Motor neuron (in vitro differentiated cells): ENCODE measurements at places on chromosomes 16 and 17. TPM values are rescaled to one million over a fixed set of nuclear protein-coding genes. Genes with fewer than 3 reads are reported as not detected.
A peak's percentile ranks its signal among the peaks of the same experiment; 100 is the strongest.

The TBC1D3K gene
- total RNA-seq = not detected in 2 replicates

The GGNBP2 gene
- 67.7 and 78.1 TPM in 2 replicates for total RNA-seq

The SLC5A2 gene
- 0.36 and 0.75 TPM in 2 replicates for total RNA-seq

- no peak for ATAC-seq
These were observed 12.3 kb downstream of the RFFL start for GRCh38 chr17:35051183-35051578.

DNA sequence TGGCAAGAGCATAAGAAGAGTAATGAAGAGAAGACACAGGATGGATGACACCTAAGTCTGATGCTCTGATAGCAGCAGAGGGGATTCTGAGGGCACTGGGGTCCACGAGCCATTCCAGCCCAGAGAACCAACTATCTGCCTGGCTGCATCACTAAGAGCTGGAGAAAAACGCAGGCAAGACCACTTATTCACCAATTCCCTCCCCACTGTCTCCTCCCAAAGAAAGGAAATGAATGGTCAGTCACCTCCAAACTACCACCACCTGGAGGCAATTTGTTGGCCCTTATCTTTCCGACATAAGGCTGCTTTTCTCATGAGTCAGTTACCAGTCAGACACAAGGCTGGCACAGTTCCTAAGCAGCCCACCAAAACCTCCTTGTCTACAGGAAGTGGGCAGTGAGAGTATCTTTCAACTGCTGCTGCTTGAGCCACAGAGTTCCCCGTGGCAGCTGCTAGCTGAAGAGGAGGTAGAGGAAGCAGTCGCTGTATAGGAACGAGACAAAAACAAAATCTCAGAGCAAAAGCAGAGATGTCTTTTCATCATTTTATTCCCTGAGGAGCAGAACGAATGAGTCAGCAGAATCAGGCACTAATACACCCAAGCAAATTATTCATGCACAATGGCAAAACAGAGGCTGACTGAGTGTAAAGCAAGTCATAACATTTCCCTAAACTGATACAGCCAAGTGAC is 111.1 kb downstream of the SMG6 start:
- no peak for ATAC-seq

DNA sequence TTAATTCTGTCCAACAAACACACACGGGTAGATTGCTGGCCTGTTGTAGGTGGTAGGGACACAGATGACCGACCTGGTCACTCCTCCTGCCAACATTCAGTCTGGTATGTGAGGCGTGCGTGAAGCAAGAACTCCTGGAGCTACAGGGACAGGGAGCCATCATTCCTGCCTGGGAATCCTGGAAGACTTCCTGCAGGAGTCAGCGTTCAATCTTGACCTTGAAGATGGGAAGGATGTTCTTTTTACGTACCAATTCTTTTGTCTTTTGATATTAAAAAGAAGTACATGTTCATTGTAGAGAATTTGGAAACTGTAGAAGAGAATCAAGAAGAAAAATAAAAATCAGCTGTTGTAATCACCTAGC is 3.5 kb upstream of the ADGRG3 start:
- no peak for ATAC-seq

DNA sequence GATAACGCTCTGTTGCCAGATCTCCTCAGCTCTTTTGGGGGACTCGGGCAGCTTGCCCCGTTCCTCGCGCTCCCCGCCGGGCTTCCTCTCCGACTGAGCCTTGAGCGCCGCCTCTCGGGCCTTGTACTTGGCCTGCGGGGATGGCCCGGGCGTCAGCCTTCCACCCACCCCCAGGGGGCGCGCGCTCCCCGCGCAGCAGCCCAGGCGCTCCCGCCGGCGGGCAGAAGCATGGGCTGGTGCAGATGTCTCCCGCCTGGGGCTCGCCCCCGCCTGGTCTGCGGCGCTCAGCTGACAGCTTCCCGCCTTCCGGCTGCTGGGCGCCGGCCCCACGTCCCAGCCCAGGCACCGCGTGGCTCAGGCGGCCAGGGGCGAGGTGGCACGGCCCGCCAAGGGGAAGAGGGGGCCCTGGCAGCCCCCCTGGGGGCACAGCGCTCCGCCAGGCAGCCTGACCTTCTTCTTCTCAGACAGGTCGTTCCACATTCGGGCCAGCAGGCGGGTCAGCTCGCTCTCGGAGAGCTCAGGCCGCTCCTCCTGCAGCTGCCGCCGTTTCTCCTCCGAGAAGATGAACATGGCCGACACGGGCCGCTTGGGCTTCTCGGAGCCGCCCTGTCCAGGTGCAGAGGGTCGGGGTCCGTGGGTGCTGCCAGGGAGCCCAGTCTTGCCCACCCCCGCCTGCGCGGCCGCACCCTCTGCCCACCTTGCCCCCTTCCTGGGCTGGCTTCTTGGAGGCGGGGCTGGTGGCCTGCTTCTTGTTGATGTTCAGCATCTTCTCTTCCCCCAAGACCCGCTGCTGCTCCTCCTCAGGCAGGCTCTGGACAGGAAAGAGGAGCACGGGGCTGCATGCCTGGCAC is 8.9 kb downstream of the UBTF start:
- peak; percentile 94 for ATAC-seq

- ATAC-seq = no peak
These were observed 13.7 kb upstream of the LDHD start for GRCh38 chr16:75130150-75130771.

DNA sequence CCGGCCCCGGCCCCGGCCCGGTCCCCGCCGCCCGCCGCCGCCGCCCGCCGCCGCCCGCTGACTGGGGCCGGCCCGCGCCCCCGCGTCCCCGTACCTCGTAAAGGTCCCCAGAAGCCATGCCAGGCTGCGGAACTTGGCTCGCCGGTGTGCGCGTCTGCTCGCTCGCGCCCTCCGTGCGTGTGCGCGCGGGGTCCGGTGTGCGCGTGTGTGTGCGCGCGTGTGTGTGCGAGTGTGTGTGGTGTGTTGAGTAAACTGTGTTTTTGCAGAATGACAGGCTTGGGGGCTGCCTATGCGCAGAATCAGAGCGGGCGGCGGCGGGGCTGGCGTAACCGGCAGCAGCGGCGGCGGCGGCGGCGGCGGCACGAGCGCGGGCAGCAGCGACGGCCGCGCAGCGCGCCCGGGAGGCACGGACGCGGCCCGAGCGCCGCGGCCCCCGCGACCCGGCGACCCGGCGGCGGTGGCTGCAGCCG is 307 bp downstream of the CDYL2 start:
- peak; percentile 58 for ATAC-seq

GRCh38 chr17:1059131-1059795 is 62.3 kb downstream of the TIMM22 start:
- no peak for ATAC-seq

- no peak for ATAC-seq
These were observed 714 bp downstream of the ACSF3 start for GRCh38 chr16:89094252-89094879.

- ATAC-seq = peak; percentile 43
These were observed 29.3 kb upstream of the CIBAR2 start for GRCh38 chr16:85141491-85142128.

DNA sequence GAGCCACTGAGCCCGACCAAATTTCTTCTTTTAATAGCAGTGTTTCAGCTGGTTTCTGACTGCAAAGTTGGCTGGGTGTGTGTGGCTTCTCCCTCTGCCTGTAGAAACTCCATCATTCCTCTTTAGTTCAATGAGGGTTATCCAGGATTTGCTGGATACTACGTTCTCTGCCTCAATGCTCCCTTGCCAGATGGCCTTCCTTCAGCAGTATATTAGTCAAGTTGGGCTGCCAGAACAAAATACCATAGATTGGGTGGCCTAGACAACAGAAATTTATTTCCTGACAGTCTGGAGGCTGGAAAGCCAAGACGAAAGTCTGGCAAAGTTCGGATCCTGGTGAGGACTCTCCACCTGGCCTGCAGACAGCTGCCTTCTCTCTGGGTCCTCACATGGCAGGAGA is 103.7 kb downstream of the NOG start:
- ATAC-seq = no peak

DNA sequence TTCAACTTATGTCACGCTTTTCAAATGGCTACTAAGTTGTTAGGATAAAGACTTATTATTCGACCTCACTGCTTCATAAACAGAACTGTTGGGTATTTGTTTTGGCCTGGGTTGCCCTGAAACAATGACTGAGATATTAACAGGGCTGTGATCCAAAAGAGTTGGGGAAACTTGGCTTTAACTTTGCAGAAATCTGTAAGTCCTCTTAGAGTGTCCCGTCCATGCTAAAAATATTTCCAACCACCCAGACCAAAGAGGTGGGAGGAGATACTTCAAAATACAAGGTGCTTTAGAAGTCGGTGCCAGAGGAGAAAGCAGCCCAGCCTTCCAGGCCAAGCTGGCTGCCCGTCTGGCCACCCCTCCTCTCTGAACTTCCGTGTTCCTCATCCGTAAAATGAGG is 16.1 kb upstream of the SPATA32 start:
- no peak for ATAC-seq

GRCh38 chr16:86122681-86123342 is 223.8 kb downstream of the IRF8 start:
- ATAC-seq = no peak
